Suprapubic skin (tissue), 4 donors: ENCODE measurements at places on chromosomes 4 and X.

DNA sequence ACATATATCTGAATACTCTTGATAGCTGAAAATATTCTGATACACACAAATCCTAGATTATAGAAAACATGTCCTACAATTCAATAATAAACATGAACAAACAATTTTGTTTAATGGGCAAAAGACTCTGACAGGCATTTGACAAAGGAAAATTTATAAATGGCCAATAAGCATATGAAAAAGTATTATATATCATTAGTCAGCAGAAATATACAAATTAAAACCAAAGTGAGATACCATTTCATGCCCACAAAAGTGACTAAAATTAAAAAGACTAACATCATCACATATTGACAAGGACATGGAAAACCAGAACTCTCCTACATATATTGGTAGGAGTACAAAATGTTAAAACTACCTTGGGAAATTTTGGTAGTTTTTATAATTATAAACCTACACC is 2.7 kb upstream of the MAPK10 start:
- no peak for DNase-seq

DNA sequence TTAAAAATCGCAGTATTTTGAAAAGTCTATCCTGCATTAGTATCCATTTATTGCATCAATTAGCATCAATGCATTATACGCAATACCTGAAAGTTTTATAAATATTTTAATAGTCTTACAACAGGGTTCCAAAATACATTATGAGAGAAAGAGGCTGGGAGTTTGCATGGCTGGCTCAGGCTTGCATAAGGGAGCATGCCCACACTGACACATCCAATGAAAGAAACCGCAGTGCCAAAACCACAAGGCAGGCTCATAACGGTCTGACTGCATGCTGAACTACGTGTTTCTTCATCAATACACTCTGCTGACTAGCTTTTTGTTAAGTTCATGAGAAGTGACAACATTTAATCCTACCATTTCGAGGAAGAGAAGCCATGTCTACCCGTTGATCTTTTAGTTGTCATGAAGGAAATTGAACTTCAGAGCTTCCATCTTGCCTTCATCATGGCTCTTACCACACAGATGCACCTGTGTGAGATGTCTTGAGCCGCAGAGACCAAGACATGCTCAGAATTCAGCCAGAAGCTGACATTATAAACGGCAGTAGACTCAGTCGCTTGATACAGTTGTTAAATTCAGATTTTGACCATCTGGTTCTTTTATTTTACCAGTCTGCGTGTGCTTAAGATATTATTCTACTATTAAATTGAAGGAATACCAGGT is 168.8 kb upstream of the FRG1 start:
- no peak for DNase-seq

DNA sequence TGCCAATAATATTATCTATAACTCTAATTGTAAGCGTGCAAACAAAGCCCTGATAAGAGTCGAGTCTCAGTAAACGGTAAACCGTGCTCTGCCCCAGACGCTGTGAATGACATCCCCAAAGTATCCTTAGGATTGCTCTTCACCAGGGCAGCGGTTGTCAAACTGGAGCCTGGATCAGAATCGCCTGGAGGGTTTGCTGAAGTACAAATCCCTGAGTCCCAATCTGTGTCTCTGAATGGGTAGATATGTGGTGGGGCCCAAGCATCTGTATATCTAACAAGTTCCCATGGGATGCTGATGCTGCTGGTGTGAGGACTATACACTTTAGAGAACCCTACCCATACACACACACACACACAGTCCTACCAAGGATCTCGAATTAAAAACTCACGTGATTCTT is 813 bp upstream of the APBB2 start:
- no peak for DNase-seq

DNA sequence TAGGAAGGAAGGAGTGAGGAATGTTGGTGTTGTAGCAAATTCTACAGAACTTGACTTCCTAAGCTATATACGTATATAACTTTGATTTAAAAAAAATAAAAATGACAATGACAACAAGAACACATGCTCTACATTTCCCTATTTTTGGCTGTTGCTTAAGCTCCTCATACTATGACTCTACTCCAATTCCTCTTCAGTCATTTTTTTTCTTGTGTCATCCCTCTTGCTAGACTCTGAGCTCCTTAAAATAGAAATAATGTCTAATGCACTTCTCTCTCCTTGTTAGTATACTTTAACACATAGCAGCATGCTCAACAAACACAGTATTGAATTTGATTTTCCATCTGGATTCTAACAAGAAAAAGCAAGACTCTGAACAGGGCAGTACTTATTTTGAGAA is 144.0 kb downstream of the HDX start:
- DNase-seq: no peak

GRCh38 chrX:72130762-72131250 is 909 bp downstream of the RTL5 start:
- DNase-seq: no peak

DNA sequence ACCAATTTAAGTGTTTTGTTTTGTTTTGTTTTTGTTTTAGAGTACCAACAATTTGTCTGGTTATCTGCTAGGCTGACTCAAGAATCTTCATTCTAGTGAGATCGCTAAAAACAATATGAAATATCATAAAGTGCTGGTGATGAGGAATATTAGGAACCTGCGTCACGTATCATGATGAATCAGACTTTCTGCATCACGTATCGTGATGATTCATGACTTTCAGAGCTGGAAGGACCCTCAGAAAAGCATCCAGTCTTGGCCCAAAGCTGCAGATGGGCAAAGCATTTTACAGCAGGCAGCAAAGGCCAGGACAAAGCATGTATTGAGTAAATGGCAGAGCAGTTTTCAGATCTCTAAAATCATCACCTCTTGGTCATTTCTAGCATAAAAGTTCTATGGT is 278.0 kb upstream of the BOD1L1 start:
- DNase-seq: no peak

DNA sequence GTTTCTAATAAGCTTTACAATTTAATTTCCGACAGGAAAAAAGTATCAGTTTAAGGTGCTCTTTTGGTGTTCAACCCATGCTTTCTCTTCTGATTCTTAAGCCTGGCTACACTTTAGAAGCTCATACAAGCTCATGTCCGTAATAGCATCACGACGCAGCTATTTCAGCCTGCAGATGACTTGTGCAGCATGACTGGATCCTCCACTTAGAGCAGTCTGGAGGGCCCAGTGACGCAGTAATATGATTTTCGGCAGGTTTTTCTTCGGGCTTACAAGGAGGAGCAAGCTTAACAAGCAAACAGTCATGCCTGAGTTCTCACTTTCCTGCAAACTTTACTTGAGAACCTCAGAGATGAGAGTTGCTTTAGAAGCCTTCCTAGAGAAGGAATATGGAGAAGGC is 85.3 kb upstream of the MAML3 start:
- no peak for DNase-seq

DNA sequence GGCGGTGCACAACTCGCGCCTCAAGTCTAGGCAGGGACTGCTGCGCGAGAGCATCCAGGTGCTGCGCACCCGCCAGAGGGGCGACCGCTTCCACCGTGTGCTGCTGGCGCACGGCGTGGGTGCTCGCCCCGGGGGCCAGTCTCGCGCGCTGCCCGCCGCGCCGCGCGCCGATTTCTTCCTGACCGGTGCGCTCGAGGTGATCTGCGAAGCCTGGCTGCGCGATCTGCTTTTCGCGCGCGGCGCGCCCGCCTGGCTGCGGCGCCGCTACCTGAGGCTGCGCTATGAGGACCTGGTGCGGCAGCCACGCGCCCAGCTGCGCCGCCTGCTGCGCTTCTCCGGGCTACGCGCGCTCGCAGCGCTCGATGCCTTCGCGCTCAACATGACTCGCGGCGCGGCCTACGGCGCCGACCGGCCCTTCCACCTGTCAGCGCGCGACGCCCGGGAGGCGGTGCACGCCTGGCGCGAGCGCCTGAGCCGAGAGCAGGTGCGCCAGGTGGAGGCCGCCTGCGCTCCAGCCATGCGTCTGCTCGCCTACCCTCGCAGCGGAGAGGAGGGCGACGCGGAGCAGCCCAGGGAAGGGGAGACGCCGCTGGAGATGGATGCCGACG is 1.3 kb downstream of the CHST7 start:
- no peak for DNase-seq

DNA sequence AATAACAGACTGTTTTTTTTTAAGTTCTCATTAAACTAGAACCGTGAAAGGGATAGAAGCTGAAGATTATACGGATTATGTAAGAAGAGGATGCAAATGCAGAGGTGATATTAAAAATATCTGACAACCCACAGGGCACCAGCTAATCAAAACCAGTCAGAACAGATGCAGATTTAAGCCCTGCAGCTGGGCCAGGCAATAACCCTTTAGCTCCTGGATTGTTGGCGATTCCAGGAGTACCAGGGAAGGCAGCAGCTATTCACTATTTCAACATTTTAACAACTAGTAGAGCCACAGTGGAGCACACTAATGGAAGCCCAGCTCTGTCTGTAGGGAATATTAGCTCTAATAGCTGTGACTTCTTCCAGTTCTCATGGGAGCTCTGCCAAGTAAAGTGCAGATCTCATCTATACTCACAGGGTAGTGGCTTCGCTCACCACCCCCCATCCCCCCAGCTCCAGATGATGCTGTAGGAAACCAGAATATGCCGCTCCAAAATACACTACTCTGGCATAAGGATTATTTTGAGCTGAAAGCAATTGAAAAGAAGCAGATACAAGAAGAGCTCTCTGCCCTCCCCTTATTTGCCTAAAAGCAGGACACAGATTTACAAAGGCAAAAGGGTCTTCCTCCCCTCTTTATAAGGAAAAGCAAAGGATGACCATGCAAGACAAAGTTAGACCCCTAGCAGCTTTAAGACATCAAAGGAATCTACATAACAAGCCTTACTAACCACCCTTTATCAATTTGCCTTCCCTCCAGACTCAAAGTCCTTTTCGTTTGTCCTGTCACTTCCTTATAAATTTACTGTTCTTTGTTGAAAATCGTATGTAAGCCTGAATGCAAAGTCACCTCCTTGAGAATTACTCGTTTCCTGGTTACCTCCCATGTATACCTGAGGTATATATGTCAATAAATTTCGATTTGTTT is 13.7 kb downstream of the SCD5 start:
- no peak for DNase-seq
